GM04503 (cell line): ENCODE measurements at places on chromosomes 5 and 9.

GRCh38 chr5:2591777-2592453, 159.6 kb downstream of the IRX2 start:
- DNase-seq, result no peak

GRCh38 chr9:120307599-120307998, 272.4 kb downstream of the CDK5RAP2 start:
- DNase-seq, result no peak

GRCh38 chr9:88753691-88754367, 218.9 kb downstream of the NXNL2 start:
- DNase-seq, result no peak

DNA sequence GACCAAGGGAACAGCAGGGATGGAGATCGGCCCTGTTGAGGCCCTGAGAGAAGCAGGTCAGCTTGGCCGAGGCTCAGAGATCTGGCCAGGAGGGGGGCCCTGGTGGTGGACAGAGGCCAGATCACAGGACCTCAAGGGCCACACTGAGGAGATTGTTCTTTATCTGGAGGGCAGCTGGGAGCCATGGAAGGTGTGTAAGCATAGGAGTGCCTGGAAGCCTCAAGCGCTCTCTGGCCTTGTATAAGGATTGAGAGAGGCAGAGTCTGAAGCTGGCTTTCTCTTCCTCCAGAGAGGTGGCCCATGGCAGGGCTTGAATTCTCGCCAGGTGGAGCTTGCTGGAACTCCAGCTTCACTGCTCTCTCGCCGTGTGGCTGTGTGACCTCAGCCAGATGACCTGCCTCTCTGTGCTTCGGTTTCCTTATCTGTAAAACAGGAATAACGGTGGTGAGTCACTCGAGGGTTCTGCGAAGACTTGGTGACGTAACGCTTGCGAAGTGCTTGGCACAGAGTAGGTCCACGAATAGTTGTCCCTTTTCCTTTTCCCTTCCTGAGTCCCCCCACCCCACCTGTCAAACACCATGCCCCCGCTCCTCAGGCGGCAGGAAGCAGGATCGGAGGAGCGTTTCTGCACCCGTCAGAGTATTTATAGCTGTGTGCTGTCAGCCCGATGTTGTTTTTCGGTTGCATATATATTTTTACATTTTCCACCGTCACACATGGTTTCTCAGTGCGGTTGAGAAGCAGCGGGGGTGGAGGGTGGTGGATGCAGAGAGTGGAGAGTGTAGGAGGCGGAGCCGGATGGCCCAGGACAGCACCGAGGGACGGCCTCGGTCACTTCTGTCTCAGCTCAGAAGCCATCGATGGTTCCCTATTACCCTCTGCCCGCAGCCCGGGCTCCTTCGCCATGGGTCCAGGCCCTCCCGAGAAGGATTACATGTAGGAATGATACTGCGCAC, 17.0 kb upstream of the CRB2 start:
- no peak for DNase-seq

DNA sequence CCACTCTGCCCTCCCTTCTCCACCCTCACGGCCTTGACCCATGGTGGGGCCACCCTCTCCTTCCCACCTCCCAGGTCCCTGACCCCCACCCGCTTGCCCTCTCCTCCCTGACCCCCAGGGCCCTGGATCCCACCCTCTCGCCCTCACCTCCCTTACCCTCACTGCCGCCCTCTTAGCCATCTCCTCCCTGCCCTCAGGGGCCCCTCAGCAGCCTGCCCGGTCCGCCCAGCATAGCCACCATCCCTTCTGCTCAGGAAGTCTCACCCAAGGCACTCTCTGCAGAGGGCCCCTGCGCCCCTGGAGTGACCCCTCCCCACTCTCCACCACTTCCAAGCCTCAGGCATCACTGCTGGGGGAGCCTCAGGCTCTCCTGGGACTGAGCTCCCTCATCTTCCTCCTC, 66.3 kb downstream of the MRPL36 start:
- DNase-seq, result no peak

DNA sequence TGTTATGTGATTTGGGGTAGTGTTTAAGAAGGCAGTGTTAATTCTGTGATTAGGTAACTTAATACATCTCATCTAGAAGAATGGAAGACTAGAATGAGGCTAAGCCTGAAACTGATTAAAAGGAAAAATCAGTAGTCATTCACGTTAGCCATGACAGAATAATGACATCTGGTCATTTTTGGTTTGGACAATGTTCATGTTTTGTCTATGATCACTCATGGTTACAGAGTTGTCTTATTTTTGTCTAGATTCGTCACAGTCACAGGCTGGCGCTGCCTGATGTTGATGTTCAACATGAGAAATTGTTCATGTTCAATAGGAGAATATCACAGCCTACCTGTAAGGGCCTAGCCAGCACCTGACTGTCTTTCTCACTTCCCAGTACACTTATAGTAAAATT, 9.5 kb upstream of the DOCK2 start:
- peak; percentile 66 for DNase-seq

DNA sequence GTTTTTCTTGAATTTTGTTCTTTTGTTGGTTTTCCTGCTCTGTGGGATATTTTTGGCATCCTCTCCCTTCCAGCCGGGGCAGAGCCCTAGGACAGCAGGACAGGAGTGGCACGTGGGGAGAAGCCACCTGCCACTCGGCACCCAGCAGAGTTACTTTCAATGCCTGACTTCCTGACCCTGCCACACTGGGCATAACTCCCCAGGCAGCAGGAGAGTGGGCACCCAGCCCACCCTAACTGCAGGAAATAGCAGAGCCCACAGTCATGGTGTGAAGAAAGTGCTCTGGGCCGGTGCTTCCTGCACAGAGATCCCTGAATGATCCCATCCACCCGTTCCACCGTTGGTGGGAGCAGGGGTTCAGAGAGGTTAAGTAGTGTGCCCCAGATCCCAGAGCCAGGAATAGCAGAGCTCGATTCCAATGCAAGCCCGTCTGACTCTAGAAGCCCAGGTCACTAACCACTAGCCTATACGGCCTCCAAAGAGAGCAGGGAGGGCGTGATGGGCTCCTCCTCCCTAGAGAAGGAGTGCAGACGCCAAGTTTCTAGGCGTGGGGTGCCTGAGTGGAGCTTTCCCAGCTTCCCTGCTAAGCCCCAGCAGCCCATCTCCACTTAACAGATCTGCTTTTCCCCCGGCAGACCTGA, 8.1 kb upstream of the NUP214 start:
- DNase-seq, result no peak

DNA sequence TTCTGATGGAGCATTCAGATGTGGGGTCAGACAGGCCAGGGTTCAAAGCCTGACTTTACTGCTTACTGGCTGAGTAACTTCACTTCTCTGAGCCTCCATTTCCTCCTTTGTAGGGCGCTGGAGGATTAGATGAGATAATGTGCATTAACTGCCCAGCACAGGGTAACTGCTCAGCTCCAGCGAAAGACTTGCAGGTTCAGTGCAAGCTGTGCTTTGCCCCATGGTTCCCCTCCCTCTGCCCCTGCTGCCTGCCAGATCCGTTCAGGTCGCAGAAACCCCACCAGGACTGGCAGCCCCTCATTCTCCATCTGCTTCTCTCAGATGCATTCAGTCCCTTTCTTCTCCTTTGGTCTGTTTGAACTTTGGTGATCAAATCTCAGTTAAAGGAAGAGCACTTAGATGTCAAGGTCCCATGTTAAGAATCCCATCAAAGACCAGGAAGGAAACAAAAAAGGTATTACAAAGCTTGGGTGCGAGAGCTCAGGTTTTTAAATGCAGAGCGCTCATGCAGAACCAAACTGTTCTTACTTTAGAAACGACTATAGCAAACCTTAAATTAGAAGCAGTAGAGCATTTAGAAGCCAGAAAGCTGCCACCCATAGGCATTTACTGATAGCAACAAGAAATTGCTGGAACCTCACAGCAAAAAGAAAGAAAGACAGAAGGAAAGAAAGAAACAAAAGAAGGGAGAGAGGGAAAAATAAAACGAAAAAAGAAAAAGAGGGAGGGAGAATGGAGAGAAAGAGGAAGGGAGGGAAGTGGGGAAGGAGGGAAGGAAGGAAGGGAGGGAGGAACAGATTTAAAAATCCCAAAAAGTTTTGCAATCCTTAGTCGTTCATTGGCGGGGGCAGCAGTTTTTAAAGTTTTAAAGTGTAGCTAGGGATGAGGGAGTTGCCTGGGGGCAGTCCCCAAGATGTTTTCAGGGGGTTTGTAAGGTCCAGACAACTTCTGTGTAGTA, 23.5 kb downstream of the AFAP1L1 start:
- DNase-seq, result no peak

DNA sequence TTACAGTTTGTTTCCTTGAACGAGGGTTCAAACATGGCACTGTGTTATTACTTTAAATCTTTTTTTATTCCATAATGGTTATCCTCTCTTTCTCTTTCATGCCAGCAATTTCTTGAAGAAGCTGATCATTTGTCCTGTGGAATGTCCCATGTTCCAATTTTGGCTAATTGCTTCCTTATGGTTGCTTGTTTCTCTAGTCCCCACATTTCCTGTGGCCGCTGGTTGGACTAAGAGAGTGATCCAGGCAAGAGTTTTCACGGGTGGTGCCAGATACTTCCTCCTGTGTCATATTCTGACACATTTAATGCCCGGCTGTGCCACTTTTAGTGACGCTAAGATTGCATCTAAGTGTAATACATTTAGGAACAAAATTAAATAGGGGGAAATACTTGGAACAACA, 83.8 kb upstream of the FAM169A start:
- peak; percentile 69 for DNase-seq

GRCh38 chr5:144205141-144205551, 34.5 kb downstream of the KCTD16 start:
- DNase-seq, result no peak

- DNase-seq, result no peak
These were observed 44.7 kb upstream of the DMAC1 start for GRCh38 chr9:7844242-7844641.

- DNase-seq, result no peak
These were observed 116.5 kb upstream of the CACNA1B start for GRCh38 chr9:137761032-137761431.

DNA sequence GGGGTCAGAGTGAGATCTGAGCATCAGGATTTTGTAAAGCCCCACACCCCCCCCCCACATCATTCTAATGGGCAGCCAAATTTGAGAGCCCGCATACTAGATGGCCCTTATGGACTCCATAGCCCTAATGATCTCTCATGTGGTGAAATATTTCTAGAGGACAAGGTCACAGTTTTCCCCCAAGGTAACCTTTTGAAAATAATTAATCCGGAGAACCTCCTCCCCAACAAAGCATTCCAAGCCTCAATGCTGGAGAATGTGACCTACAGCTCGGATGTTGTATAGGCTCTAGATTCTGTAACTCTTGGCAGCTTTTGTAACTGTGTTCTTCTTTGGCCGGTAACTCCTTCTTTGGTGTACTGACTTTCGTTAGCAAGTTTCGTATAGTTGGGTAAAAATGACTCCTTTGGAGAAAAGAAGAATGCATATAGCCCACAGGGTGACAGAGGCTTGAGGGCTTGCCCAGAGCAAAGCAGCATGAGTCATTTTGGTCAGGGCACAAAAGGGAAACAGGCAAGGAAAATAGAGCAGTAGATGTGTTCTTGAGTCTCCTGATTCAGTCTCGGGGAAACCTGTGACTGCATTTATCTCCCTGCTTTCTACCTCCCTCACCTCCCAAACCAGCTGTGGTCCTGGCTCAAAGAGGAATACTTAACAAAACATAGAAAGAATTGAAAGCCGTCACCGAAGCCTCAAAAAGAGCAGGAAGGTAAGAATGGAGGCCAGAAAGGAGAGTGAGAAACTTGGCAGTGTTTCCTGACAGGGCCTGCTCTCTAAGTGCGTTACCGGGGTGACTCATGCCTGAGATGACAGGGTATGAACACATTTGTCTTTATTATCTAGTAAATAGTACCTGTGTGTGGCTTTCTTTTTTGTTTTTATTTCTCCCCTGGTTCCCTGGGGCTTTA, 6.6 kb upstream of the XPA start:
- DNase-seq, result peak; percentile 72
